NCI-H146 (cell line): ENCODE measurements at places on chromosomes 2 and 18.
A peak's percentile ranks its signal among the peaks of the same experiment; 100 is the strongest.

- no peak for DNase-seq
These were observed 1.0 kb upstream of the LDAH start for GRCh38 chr2:20823917-20824316.

DNA sequence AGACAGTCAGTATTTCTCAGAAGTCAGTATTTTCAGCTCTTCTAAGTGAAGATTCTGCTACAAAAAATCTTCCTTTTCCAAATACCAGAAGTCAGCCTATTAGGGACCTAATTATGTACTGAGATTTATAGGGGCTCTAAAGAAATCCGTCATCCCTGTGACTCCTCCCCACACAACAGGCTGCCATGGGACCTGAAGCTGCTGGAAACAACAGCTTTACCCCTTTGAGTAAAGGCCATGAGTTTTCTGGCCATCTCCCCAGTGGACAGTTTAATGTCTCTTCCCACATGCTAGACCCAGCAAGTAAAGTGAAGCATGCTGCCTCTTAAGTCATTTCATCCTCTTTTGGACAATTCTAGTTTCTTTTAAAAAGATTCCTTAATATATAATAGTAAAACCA lies 255.7 kb upstream of the ACVR2A start:
- no peak for DNase-seq

DNA sequence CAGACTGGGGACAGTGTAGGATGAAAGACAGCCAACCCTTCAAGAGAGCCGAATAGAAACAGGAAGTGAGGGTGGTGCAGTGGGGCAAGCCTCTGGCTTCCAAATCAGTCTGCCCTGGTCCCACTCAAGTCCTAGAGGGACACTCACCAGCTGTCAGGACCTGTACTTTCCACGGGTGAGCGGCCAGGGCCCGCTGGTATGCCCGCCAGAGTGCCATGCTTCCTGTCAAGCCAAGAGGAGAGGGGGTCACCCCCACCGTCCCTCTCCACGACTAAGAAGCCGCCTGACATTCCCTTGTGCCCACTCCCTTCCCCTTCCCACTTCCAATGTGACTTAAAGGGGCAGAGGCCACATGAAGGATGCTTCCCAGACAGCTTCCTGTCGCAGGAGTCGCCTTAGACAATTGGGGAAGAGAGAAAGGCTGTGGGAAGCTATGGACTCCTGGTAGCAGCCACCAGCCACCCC lies 564 bp downstream of the MPV17 start:
- no peak for DNase-seq

GRCh38 chr2:174681099-174682006 lies 82.9 kb downstream of the CHRNA1 start:
- no peak for DNase-seq

DNA sequence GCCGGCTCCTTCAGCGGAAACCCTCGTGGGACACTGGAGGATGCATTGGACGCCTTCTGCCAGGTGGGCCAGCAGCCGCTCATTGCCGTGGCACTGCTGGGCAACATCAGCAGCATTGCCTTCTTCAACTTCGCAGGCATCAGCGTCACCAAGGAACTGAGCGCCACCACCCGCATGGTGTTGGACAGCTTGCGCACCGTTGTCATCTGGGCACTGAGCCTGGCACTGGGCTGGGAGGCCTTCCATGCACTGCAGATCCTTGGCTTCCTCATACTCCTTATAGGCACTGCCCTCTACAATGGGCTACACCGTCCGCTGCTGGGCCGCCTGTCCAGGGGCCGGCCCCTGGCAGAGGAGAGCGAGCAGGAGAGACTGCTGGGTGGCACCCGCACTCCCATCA lies 7.8 kb upstream of the CENPA start:
- DNase-seq: no peak

- peak; percentile 90 for DNase-seq
These were observed at the start of gene DCC for GRCh38 chr18:52339891-52340371. Gene DCC (plus strand): TSS chr18:52340197. CDS start chr18:52340788, 591 bp downstream.

DNA sequence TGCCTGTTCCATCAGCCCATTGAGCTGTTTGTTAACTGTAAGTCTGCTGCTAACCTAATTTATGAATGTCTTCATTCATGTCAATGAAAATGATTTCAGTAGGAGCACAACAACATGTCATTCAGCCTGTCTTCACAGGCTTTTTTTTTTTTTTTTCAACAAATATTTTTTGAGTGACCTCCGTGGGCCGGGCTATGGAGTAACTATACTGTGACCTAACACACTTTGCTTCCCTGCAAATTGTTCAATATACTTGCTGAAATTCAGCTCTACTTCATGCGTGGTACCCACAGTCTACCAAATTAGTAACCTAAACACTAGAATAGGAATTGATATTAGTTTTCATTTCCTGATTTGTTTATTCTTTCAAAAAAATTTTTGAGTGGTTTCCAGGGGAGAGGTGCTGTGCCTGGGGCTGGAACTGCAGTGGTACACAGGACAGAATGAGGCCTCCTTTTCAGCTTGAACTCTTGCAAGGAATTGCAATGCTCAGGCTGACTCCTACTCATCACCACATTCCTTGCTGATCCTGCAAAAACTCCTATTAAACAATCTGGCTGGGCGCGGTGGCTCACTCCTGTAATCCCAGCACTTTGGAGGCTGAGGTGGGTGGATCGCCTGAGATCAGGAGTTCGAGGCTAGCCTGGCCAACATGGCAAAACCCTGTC lies 87.1 kb downstream of the CDH20 start:
- no peak for DNase-seq

GRCh38 chr2:52220393-52220792 lies 1188.5 kb upstream of the NRXN1 start:
- DNase-seq: peak; percentile 19

DNA sequence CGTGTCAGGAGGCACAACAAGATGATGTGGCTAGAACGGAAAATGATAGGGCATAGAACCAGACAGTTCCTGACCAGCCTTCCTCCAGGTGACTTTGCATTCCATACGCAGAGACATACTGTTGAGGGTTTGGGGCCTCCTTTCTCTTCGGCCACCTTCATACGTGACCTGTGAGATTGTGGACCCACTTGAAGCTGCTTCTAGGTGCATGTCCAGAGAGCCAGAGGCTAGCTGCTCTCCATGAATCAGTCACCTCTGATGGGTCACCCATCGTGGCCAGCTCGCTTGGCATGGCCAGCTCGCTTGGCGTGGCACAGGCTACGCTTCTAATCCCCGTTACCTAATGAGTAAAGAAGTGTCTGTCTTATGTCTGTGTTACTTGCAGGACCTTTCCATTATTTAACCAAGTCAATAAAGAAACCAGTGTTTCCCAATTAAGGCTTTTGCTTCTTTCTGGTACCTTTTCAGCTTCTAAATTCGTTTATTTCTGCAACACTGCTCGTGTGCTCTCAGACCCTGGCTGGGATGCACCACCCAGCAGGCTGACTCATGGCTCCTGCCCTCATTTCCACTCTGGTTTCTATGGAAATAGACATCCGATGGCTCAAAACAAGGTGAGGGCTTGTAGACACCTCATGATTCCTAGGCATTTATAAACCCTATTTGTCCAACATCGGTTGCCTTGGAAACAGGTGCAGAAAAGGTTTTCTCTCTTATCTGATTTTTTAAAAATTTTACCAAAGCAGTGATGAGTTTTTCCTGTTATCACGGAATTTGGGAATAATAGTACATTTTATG lies 86.7 kb upstream of the B3GNT7 start:
- no peak for DNase-seq

- no peak for DNase-seq
These were observed 248.4 kb downstream of the ETAA1 start for GRCh38 chr2:67645280-67646138.

DNA sequence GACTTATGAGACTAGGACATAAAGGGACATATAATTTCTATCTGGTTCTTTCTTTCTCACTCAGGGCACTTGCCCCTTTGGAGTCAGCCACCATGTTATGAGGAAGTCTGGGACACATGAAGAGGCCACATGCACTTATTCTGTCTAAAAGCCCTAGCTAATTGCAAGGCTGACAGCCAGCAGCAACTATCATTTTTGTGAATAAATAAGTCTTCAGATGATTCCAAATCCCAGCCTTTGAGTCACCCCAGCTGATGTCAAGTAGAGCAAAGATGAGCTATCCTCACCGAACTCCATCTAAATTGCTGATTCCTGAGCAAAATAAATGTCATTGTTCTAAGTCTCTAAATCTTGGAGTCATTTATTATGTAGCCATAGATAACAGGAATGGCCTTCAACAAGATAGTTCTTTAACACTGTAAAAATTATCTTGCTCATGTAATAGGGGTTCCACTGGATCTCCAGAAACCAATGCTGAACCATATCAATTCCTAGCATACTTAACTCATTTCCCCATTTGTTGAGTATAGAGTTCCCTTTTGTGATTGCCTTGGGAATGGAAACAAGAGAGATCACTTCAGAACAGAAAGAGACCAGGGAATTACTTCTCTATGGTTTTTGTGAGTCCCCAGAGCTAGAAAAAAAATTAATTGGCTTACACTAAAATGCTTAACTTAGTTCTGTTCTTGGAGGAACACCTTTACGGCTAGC lies 50.6 kb upstream of the FN1 start:
- no peak for DNase-seq

- DNase-seq: no peak
These were observed 304.6 kb downstream of the TXNL1 start for GRCh38 chr18:56333839-56334238.

- no peak for DNase-seq
These were observed 29.4 kb upstream of the ZNF516 start for GRCh38 chr18:76524477-76524876.

DNA sequence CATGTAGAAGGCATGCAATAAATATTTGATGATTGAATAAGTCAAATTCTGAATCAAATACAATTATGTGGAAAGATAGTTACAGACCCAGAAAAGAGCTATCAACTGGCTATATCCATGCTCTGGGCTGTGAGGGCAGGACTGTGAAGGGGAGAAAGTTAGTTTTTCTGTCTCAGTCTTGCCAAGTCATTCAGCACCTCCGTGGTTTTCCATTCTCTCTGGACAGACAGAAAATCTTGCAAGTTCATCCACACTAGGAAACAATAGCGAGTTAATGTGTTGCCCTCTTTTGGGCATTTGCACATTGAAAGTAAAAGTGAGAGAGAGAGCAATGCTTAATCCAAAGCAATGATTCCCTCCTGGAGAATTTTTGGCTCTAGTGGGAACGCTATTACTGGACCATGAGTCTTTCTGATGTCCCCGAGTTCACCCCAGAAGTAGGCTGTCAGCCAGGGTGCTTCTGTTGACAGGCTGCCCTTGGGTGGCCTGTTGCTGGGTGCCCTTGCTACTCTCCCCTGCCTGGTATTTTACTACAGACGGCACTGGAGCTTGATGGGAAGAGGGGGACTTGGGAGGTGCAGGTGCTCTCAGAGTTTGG lies 238.3 kb downstream of the LOXHD1 start:
- DNase-seq: no peak

GRCh38 chr2:171004363-171004762 lies 75.3 kb downstream of the GORASP2 start:
- DNase-seq: no peak

DNA sequence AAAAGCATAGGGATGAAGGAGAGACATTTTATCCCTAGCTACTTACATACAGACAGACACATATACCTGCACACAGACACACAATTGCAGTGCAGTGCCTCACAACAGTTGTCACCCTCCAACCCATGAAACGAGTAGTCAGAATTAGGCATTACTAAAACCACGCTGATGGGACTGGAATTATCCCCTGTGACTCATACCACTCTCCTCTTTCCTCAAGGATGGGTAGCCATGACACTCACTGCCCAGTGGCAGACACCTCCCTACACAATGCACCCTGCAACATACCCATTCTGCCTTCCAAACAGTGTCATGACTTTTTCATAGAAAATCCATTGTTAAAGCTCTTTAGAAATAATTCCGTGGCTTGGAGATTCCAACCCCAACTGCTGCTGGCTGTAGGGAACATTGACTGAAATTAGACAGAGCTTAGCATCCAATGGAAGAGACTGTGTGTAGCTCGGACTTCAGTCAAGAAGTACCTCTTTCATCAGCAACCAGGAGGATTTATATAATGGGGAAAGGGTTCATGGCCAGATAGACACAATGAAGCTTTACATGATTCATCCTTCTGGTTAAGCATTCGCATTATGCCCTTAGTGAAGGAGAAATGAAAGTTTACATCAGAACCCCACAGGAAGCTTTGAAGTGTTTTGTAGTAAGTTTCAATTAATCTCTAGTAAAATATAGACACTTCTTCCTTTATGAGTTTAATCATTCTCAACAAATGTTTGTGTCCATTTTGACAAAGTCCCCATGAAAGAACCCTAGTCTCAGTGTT lies 155.2 kb downstream of the FBXO15 start:
- DNase-seq: no peak

DNA sequence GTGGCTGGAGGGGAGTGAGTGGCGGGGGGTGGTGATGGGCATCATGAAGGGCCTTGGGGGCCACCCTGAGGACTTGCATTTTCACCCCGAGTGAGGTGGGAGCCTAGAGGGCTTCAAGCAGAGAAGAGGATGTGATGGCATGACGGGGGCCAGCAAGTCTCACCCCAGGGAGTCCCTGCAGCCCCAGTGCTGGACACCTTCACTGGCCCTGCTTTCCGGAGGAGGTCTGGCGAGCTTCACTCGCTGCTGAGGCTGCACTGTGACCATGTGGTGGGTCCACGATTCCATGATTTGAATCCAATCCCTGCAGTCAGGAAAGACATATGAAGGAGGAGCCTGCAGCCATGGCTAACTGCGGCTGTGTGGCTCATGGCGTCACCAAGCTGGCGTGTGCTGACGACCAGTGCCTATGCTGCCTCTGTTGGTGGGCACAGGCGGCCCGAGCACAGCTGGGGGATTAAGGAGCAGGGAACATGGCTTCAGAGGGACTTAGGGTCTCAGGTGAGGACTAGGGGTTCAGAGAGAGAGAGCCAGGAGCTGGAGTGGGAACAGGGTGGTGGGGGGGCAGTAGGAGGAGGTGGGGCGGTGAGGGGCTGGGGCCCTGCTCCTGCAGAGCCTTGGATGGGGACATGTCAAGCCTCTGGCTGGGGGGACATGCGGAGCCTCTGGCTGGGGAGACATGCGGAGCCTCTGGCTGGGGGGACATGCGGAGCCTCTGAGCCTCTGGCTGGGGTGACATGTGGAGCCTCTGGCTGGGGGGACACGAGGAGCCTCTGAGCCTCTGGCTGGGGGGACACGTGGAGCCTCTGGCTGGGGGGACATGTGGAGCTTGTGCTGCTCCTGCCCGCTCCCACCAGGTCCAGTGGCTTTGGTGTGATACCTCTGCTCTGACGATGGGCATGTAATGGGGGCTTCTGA lies 3.6 kb downstream of the ZAP70 start:
- DNase-seq: no peak

DNA sequence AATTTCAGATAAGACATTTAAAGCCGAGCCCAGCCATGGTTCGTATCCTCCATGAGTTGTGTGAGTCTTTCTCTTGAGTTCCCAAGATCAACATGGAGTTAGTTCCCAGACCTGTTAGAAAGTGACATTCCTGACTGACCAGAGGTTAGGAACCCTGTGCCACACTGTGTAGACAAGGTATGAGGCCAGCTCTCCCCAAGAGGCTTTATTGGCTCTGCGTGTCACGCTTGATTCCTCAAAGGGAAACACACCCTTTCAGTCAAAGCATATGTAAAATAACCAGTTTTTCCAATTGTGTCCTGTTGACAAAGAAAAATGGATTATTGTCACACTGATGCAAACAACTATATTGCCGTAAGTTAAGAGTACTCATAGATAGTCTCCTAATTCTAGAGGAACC lies 1.2 kb downstream of the SULT1C3 start:
- DNase-seq: no peak

- no peak for DNase-seq
These were observed 1317.5 kb upstream of the CELF4 start for GRCh38 chr18:38883111-38883510.

GRCh38 chr18:71456206-71456605 lies 1087.9 kb downstream of the CBLN2 start:
- peak; percentile 16 for DNase-seq
